ENCODE measurements at places on chromosomes 7 and 10.

DNA sequence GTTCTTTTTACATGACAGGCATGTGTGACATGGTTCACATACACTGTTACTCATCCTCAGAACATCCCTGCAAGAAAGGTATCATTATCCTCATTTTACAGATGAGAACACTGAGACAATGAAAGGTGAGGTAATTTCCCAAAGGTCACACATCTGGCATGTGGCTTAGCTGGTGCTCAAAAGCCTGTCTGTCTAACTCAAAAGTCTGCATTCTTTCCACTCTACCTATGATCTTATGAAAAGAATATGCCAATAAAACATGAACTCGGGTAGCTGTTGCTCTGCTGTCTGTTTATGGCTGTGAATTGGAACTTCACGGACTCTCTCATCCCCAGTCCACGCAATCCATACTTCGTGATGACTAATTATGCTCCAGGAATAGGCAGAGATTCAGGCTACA lies 79.0 kb upstream of the ODAD2 start:
- DNase-seq = no peak

DNA sequence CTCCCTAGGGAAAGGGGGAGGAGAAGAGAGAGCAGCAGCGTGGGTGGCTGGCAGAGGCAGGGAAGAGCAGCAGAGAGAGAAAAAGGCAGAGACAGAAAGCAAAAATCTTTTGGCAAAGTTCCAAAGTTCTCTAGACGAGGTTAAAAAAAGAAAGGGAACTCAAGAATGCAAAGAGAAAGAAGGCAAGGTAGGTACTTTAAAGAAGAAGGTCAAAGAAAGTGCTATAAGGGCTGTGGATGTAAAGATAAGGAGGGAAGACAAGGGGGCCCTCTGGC lies 20.2 kb upstream of the OPTN start:
- no peak for DNase-seq

DNA sequence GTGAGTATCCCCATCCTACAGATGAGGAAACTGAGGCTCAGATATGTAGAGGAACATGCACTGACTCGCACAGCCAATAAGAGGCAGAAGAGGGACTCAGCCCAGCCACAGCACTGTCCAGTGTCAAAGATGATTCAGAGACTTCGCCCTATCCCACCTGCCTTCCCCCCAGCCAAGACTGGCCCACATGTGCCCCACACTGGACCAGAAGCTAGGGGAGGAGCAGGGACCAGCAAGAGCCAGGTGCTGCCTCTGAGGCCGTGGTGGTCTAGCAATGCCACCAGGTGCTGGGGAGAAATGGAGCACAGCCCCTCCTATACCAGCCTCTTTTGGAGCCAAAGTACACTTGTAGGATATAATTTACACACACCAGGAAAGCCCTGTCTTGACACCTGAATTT lies 22.3 kb downstream of the GRID1 start:
- no peak for DNase-seq

DNA sequence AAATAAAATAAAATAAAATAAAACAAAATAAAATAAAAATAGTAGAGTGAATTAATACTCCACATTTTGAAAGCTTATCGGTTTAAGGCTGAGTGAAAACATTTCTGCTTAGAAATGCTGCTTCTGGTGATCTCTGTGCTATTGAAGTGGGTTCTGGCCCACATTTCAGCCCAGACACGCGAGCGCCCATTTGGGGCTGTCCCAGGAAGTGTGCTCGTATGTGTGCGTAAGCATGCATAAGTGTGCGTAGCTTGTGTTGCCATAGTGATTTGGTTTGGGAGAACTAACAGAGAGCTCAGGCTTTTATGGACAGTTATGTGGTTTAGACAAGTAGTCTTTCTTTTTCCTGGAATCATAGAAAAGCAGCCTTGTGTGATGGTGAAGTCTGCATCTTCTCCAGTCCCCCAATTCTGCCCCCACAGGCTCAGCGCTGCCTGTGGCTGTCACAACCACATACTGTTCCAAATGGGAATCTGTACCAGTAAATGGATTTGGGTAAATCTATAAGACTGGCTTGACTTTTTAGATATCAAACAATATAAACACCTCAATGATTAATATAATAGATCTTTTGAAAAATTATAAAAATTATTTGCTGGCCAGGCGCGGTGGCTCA lies 29.8 kb upstream of the PURB start:
- DNase-seq = no peak

Measured in eye (tissue), 1 donor.